ENCODE measurements at places on chromosomes 2 and 18.

GRCh38 chr18:24862201-24862816 lies 401.9 kb downstream of the HRH4 start:
- no peak for DNase-seq

DNA sequence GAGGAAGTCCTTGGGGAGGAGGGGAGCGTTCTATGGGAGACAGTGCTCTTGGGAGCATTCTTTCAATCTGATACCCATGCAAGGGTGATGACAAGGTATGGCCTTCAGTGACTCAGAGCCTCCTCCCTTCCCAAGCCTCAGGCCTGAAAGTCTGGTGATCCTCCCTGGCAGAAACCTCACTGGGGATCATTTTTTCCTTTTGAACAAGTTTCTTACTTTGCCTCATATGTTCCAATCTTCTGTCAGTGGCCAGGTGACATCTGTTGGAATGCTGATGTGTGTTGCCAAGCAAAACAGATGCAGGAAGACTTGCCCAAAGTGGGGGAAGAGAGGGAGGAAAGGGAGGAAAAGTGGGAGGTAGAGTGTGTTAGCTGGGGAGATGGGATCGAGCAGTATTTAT lies 224.8 kb downstream of the NEDD4L start:
- DNase-seq = no peak

GRCh38 chr2:149314687-149315086 lies 15.7 kb upstream of the LYPD6 start:
- no peak for DNase-seq

GRCh38 chr2:71788186-71788525 lies 334.8 kb downstream of the DYSF start:
- no peak for DNase-seq

DNA sequence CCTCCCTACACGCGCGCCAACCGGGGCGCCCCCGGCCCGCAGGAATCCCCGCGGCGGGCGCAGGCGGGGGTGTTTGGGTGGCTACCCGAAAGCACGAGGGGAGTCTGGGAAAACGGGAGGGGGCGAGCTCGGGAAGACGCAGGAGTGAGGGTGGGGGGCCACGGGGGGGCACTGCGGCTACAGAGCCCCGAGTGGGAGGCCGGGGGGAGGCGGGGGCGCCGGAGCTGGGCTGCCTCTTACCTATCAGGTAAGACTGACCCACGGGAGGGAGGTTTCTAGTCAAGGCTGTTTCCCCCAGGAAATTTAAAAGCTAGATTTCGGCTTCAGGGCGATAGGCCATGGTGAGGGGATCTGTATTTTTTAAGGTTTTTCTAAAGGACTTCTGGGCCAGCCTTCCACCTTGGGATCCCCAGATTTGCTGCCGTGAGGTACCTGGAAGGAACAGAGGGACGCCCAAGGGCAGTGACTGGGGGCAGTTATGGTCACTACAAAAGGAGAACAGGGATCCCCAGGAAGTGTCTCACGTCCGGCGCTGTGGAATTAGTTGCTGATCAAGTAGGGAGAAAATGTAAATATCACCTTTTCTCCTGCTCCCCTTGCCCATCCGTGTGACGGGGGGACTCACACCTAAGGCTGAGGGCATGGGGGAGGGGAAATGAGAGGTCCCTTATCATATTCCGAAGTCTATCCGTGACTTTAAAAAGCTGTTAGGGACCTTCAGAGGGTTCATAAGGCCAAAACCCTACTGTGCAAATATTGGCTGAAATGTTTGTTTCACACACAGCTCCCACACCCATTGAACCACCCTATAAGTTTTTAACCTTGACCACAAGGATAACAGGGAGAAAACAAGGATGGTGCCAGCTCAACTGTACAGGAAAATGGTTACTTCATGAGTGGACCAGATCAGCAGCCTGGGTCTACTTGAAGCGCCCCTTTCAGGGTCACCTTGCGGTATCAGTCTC lies 638 bp upstream of the IRS1 start:
- DNase-seq = peak; percentile 19

- no peak for DNase-seq
Observed at GRCh38 chr2:152383702-152384101, 48.7 kb downstream of the FMNL2 start.

DNA sequence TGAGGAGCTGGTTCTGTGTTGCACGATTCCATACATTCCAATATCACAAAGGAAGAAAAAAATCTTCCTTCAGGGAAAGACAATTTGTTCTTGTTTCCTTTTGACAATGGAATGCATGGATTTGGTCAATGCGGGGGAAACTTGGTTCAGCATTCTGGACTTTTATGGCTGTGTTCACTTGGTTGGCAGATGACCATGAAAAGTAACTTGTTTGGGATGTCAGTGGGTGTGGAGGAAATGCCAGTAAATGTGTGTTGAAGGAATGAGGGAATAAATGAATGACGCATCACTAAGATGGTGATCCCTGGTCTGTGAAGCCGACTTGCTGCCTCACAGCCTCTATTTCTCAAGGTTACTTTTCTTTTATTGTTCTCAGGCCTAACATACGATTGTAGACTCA lies 53.7 kb downstream of the THUMPD2 start:
- DNase-seq = no peak

Measured in MM.1S (cell line).